ENCODE measurements at places on chromosomes 2 and 18. TPM values are rescaled to one million over a fixed set of nuclear protein-coding genes. Genes with fewer than 3 reads are reported as not detected.

GRCh38 chr2:100614455-100615000 lies 51.7 kb downstream of the PDCL3 start:
- no peak for DNase-seq

- no peak for DNase-seq
Measured at GRCh38 chr2:187877391-187877790, 323.2 kb upstream of the TFPI start.

- DNase-seq = no peak
Measured at GRCh38 chr2:62040926-62041325, 135.5 kb downstream of the COMMD1 start.

The C2orf78 gene
- not detected for total RNA-seq

The KCNG2 gene
- total RNA-seq = 0.26 TPM
